ENCODE measurements at places on chromosomes 16 and 17.

DNA sequence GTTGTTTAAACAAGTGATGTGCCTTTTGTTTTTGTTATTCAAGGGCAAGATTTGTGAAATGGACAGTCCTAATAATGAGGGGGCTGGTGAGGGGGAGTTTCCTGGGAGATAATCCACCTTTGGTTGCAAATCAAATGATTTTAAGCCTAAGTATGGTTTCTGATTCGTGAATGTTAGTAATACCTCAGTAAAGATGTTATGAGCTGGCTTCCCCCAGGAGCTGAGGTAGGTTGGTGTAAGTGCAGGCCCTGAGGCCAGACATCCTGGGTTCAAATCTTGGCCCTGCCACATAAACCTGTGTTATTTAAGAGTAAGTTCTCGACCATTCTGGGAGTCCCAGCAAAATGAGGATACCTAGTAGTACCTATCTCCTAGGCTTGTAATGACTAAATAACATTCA is 1.5 kb downstream of the SNX29 start:
- DNase-seq, result no peak

GRCh38 chr17:80292521-80292971 is 31.9 kb downstream of the RNF213 start:
- DNase-seq, result peak; percentile 73

GRCh38 chr17:64499805-64500486 is 3.1 kb upstream of the POLG2 start:
- no peak for DNase-seq

DNA sequence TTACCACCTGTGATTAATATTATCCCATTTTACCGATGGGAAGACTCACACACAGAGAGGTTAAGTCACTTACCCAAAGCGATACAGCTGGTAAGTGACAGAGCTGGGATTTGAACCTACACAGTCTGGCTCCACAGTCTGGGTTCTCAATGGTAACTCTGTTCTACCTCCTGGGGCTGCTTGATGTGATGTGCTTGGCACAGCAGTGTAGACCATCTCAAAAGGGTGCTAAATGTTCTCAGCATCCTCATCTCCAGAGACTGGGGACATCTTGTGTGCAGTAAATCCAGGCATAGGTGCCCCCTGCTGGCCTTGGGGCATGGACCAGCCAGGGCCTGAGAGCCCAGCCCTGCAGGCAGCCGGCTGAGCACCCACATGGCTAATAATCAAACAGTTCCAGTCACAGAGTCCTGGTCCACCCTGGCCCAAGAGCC is 15.4 kb upstream of the KATNB1 start:
- DNase-seq, result peak; percentile 46

GRCh38 chr17:48724251-48725003 is 1.4 kb downstream of the PRAC2 start:
- peak; percentile 93 for DNase-seq

- DNase-seq, result no peak
Measured at GRCh38 chr16:1155353-1156054, 2.6 kb downstream of the CACNA1H start.

GRCh38 chr16:22190081-22190775 is 15.8 kb upstream of the EEF2K start:
- peak; percentile 96 for DNase-seq

DNA sequence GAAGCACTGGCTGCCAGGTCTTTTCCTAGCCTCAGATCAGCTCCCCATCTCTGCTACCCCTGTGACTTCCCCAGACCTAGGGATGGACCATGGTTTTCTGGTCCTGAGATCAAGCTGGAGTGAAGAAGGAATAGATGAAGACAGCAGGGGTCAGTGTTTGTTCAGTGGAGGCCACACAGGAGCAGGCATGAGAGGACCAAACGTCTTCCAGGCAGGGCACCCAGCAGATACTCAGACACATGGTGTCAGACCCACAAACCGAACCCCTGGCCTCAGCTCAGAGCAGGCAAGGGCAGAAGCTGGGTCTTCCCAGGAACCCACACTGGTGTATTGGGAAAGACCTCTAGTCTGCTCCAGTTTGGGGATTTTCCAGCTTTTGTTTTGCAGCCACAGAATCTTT is 189.7 kb downstream of the IRX5 start:
- peak; percentile 17 for DNase-seq

DNA sequence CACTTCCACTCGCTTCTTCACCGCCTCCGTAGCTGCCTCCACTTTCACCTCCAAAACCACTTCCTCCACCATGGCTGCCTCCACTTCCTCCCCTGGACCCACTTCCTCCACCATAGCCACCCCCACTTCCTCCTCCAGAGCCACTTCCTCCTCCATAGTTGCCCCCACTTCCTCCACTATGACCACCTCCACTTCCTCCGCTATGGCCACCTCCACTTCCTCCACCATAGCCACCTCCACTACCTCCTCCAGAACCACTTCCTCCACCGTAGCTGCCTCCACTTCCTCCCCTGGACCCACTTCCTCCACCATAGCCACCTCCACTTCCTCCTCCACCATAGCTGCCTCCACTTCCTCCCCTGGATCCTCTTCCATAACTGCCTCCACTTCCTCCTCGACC is 4.5 kb downstream of the KRT9 start:
- DNase-seq, result no peak

DNA sequence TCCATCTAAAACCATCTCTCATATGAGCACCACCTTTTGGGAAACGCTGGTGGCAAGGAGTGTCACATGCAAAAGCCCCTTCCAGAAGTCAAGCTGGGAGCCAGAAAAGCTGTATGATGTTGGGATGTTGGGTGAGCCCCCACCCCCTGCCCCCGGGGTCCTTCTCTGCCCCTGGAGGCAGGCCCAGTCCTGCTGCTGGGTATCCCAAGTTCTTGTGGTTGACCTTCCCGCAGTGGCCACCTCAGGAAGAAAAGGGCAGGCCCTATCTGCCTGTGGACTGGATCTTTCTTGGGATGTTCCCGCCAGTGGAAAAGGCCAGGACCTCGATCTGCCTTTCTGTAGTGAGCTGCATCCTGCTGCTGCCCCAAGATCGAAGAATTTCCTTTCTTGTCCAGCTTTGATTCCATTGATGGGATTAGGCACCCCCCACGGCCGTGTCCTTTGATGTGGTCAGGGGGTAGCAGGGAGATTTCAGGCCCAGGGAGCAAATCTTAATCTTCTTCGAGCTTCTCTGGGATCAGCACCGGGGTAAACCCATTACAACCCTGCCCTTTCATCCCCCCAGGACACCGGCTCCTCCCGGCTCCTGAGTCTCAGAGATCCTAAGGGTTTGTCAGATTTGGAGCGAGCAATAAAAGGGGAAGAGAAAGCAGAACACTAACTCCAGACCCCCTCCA is 165.6 kb downstream of the RAB11FIP4 start:
- no peak for DNase-seq

- no peak for DNase-seq
Measured at GRCh38 chr17:66952031-66952524, 12.4 kb upstream of the CACNG4 start.

GRCh38 chr16:27965801-27966200 is 97.7 kb downstream of the GSG1L start:
- DNase-seq, result no peak

GRCh38 chr16:77939968-77940367 is 82.4 kb upstream of the CLEC3A start:
- no peak for DNase-seq

- DNase-seq, result no peak
Measured at GRCh38 chr17:72390675-72391508, 270.1 kb downstream of the SOX9 start.

DNA sequence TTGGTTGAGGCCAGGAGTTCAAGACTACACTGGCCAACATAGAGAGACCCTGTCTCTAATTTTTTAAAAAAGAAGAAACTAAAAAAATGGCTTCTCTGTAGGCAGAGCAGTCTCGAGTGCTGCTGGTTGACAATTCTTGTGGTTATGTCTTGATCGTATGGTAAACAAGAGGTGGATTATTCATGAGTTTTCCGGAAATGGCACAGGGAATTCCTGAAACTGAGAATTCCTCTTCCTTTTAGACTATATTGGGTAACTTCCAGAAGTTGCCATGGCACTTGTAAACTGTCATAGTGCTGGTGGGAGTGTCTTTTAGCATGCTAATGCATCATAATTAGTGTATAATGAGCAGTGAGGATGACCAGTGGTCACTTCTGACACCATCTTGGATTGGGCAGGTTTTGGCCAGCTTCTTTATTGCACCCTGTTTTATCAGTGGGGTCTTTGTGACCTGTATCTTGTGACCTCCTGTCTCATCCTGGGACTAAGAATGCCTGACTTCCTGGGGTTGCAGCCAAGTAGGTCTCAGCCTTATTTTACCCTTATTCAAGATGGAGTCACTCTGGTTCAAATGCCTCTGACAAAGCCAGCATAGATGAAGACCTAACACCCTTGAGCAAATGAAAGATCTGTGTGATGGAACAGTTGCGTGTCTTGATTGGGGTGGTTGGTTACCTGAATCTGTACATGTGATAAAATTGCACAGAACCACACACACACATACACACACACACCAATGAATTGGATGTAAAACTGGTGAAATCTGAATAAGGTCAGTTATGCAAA is 30.2 kb downstream of the BMERB1 start:
- DNase-seq, result no peak

- no peak for DNase-seq
Measured at GRCh38 chr17:8859027-8859803, 8.3 kb downstream of the PIK3R6 start.

GRCh38 chr17:27157297-27157696 is 136.6 kb upstream of the WSB1 start:
- DNase-seq, result no peak

- DNase-seq, result no peak
Measured at GRCh38 chr17:30220414-30220813, 15.1 kb downstream of the SLC6A4 start.

DNA sequence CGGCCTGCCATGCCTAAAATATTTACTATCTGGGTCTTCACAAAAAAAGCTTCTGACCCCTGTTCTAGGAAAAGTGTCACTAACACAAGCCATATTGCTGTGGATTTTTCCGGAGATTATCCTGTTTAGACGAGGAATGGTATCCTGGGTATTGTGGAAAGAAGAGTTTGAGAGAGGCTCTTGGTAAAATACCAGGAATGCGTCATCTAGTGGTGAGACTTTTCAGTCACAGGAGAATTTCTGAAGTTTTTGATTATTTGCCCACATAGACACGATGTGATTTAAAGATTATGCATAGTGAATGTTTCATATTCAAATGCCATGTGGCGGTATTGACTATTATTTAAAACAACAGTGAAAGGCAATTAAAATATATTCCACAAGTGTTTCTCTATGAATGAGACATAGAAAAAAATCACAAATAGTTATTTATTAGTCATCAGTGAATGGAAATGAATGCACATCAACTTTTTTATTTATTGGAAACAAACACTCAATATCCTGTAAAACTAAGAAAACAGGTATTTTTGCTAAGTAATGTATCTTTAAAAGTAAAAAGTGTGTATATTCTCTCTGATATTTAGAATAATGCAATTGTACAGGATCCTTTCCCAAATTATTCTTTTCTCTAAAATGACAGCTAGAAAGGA is 7.8 kb downstream of the KRT28 start:
- DNase-seq, result peak; percentile 57

DNA sequence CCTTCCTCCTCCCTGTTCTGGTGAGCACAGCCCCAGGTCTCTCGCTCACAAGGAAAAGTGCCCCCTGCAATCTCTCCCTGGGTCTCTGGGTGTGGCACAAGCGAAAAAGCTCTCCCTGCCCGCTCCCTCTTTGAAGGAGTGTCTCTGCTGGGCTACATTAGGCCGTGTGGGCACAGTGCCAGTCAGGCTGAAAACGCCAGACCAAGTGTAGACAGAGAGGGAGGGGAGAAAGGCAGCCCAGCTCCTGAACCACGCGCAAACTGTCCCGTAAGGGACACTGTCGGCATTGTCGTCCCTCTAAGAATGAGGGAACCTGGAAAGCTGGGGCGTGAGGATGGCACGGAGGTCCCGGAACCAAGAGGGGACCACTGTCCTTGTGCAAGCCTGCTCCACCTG is 3.9 kb downstream of the SMIM5 start:
- DNase-seq, result no peak

DNA sequence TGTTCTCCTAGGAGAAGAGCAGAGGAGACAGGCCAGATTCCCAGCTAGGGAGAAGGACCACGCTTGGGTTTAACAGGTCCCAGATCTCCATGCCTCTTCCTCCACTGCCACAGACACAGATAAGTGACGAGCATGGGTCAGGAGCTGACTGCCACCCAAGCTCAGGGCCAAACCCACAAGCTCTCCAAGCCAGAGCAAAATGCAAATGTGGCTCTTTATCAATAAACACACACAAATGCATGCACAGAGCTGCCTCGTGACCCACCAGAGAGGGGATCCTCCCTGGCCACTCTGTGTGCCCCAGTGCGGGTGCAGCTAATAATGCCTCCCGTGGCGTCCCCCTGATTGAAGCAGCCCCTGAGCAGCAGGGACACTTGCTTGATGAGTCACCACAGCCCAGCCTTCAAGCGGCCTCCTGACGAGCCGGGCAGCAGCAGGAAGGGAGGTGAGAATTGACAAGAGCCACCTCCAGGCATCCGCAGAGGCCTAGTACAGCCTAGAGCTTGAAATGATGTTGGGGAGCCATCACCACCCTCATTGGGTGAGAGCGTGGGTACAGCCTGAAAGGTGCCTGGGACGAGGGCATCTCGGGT is 143.9 kb downstream of the CCDC182 start:
- no peak for DNase-seq

- DNase-seq, result no peak
Measured at GRCh38 chr17:18004345-18004744, 31.7 kb downstream of the DRC3 start.

DNA sequence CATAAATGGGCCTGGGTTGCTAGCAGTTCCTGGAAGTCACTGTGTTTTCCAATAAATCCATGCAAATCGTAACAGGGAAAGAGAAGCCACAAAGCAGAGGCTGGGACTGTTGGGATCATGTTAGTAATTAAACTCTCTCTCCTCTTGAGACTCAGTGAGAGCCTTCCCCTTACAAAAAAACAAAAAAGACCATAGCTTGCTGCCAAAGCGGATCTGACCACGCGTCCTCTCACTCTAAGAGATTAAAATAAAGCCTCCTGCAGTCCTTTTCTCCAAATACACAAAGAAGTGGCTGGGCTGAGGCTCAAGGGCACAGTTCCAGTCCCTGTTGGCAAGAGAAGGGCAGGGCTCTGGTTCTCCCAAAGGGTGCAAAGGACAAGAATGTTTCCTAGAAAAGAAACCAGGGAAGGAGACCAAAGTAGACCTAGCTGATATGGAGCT is 38.5 kb downstream of the PIGL start:
- DNase-seq, result peak; percentile 69

DNA sequence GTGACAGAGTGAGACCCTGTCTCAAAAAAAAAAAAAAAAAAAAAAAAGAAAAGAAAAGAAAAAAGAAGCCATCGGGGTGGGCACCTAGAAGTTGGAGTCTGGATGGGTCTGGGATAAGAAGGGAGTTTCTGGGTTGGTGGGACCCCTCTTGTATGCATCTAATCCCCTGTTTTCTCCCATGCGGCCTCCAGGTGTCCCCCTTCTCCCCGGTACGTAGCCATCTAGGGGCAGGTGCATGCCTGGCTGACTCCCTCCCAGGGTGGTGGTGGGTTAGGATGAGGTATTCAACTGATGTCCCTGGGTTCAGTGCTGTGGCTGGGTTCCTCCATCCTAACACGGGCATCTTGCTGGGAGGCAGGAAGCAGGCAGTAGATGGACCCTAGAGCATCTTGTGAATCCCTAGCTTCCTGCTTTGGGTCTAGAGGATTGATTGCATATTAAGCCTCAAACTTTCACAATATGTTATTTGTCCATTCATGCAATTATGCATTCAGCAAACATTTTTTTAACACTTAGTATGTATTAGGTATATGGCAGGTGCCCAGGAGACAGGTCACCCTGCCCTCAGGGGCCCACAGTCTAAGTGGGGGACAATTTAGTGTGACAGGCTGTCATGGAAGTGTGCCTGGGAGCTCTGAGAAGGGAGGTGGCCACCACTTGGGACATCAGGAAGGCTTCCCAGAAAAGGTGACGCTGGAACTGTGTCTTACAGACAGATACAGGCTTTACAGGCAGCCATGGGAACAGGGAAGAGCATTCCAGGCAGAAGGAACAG is 13.1 kb downstream of the FMNL1 start:
- peak; percentile 73 for DNase-seq
